NT2/D1 (cell line): ENCODE measurements at places on chromosomes 16 and 17.

GRCh38 chr17:79831265-79832217 is 7.7 kb downstream of the CBX4 start:
- no peak for DNase-seq

- no peak for DNase-seq
Observed at GRCh38 chr16:56946767-56947603, 14.8 kb upstream of the CETP start.

- DNase-seq = no peak
Observed at GRCh38 chr17:11081342-11081741, 159.7 kb upstream of the SHISA6 start.

GRCh38 chr16:53581784-53582183 is 78.8 kb upstream of the AKTIP start:
- DNase-seq = no peak

DNA sequence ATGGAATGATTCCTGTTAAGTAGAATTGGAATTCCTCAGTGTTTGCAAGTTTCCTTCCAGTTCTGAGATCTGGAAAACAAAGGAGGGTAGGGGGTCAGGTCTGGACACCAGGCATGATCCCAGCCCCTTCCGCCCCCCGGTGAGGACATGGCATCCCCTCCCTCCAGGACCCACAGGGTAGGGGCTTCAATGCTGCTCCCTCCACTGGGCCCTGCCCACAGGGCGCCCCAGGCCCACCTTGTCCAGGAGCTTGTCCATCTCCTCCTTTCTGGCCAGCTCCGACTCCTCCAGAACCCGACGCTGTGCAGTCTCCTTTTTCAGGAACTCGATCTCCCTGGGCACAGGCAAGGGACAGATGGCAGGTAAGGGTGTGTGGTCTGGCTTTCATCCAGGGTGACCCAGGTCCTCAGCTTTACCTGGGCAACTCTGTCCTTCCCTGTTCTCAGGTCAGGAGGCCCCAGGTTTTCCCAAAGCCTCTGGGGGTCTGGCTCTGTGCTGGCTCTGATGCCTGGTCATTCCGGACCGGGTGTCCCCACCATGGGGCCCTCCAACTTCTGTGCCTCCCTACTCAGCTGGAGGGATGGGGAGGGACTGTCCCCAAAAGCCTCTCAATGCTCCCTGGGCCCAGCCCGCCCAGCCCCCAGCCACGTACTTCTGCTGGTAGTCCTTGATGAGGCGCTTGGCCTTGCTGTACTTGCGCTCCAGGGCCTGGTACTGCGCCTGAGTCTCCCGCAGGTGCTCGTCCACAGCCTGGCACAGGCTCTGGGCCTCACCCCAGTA is 5.5 kb upstream of the SAMD14 start:
- no peak for DNase-seq

DNA sequence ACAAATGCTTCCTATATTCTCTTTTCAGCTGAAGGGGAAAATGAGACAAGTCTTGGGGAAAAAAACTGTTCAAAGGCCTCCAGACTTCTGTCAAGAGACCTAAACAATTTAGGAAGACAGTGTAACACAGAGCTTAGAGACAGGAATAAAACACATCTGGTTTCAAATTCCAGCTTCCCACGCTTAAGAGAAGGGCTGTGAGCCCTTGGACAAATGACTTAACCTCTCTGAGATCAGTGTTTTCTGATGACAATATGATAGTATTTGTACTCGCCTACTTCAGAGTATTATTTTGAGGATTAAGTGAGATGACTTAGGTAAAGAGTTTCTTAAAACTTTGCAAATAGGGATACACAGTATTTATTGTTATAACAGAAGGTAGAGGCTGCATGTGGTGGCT is 29.5 kb downstream of the SMURF2 start:
- DNase-seq = no peak

DNA sequence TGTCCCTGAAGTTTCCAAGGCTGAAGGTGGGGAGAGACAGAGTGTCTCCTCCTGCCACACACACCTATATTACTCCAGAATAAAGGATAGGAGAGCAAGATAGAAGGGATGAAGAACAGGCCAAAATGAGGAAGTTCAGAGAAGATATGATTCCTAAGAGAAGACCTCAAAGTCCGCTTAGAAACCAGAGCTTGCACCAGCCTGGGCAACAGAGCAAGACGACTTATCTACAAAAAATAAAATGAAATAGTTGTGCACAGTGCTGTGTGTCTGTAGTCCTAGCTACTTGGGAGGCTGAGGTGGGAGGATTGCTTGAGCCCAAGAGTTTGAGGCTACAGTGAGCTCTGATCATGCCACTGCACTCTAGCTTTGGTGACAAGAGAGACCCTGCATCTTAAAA is 128.2 kb downstream of the HS3ST3B1 start:
- no peak for DNase-seq

GRCh38 chr16:73028721-73029361 is 19.1 kb downstream of the ZFHX3 start:
- DNase-seq = no peak

DNA sequence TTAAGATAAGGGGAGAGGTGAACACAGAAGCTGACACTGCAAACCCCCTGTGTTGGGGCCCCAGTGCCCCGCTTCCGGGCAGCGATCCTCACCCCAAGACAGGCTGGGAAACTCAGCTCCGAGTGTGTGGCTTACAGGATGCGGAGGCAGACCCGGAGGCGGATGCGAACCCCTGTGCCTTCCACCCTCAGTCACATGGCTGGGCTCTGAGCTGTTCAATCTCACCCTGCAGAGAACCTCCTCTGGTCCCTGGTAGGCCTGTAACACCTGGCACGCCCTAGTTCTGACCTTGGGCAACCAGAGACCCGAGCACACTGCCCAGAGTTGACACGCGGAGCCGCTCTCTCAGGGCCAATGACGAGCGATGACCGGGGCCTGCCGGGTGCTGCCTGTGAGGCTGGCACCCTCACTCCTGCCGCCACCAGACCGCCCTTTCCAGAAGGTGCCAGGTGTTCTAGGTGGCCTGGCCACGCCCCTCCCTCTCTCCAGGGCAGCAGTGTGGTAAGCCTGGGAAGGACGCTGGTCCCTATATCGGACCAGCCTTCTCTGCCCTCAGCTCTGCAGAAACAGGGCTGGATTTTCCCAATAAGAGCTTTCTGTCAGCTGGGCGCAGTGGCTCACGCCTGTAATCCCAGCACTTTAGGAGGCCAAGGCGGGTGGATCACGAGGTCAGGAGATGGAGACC is 23.3 kb downstream of the MEAK7 start:
- DNase-seq = no peak

- DNase-seq = peak; percentile 71
Observed at GRCh38 chr16:20740901-20741521, 607 bp downstream of the THUMPD1 start.

DNA sequence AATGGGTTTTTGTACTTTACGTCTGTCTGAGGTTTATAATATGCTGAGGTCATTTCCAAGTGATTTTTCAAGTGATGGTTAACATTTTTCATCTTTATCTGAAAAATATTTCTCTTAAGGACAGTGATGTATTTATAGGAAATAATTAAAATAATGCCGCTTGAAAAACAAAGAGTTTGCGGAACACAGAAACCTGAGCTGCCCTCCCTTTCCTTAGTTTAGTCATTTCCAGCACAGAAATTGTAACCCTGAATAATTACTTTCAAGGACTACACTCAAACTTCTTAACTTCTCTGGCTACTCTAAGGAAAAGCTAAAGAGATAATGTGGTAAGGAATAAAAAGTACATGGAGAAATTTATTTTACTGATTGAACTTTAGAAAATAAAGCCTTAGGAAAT is 54.6 kb downstream of the MRTFB start:
- no peak for DNase-seq

DNA sequence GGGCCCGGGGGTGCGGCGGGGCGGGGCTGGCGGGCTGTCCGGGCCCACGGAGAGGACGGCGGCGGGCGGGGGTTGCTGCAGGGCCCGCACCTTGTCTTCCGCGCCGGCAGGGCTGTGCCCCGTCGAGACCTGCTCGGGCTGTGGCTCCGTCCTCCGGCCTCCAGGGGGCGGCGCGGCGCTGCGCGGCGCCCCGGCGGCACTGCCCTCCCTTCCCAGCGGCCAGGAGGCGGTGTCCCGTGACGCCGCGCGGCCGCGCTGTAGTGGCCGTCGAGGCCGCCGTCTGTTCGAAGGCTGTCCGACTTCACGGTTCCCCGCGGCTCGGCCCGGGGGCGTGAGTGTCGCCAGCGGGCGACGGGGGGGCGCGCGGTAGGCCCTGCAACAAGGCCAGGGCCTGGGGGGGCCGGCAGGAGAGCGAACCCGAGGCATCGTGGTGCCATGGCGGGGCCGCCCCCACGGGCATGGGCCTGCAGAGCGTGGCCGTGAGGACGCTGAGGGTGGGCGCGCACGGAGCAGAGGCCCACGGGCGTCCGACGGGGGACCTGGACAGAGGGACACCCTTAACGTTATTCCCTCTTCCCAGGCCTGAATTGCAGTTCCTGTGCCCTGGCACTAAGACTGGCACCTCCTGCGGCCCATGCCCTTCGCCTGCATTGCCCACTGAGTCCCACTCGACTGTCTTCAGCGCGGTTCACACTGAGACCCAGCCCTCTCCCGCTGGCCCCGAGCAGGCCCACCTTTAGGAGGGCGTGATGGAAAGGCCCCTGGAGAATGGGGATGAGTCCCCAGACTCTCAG is at the start of gene PLEKHG4:
Gene PLEKHG4, plus strand, starts transcription at position 237 of the 794 bp plus-strand sequence. Its CDS starts 513 bp downstream, at position 750.
- peak; percentile 63 for DNase-seq

DNA sequence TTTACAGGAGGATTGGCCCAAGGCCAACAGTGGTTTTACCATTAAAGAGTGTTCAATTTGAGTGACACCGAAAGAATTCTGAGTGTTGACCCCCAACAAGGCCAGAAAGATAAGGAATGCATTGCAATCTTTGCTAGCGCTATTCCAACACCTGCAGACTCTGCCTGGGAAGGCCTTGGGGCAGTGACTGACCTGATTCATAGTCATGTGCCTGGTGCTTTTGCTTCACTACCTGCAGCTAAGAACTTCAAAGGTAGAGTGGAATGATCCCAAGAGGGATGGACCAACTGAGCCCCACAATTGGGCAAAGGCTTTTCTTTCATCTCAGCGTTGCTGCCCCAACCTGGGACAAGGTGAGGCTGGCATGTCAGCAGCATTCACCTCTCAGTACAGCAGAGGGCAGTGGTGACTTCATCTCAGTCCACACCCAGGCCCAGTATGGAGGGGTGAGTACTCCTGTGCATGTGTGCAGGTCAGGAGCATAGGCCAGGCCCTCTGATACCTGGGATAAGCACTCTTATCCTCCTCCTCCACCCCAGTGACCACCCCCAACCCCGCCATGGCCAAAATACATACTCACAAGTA is 149.6 kb upstream of the GNAO1 start:
- peak; percentile 40 for DNase-seq

- no peak for DNase-seq
Observed at GRCh38 chr17:30103921-30104320, 12.7 kb upstream of the NSRP1 start.

DNA sequence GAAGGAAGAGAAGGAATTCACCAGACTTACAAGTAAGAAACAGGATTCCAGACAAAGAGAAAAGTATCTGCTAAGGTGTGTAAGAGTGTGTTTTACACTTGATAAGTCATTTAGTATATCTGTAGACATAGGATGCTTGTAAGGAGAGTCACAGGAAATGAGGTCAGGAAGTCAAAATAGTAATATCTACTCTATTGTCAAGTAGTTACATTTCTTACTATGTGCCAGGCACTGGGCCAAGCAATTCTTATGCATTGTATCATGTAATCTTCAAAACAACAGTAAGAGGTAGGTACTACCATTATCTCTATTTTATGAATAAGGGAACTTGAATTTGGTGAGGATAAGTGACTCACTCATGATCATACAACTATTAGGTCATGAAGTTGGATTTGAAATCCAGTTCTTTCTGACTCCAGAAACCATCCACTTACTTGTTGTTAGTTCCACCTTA is 129.1 kb downstream of the SNX11 start:
- no peak for DNase-seq

GRCh38 chr16:65793781-65794180 is 572.7 kb upstream of the CDH5 start:
- no peak for DNase-seq

DNA sequence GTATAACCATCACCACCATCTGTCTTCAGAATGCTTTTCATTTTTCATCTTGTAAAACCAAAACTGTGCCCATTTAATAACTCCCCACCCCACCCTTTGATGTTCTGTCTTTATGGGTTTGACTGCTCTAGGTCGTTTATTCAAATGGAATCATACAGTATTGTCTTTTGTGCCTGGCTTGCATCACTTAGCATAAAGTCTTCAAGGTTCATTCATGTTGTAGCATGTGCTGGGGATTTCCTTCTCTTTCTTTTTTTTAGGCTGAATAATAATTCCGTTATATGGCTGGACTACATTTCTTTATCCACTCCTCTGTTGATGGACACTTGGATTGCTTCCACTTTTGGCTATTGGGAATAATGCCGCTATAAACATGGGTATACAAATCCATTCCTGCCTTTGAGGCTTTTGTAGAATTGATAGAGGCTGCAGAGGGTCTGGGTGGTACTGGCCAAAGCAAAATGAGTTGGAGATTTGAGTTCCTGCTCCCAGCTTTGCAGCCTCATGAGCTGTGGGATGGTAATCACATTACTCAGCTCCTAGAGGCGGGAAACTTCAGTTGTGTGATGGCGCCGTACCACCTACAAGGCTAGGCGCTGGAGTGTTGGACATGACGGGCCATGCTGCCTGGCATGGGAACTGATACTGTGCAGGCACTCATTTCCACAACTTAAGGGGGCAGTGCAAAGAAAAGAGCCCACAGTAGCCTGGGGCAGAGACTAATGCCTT is 64.8 kb downstream of the CLEC16A start:
- no peak for DNase-seq

- DNase-seq = no peak
Observed at GRCh38 chr16:54957403-54958166, 26.9 kb downstream of the IRX5 start.

DNA sequence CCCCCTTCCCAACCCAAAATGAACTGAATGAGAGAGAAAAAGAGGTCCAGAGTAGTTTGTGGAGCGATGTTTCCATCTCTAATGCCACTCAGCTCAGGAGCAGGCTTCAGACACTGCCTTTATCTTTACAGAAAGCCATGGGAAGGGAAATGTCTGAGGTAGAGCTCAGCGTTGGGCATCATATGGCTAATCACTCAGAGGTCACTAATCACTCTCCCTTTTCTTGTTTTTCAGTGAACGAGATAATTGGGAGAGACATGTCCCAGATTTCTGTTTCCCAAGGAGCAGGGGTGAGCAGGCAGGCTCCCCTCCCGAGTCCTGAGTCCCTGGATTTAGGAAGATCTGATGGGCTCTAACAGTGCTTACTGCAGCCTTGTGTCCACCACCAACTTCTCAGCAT is 9.8 kb downstream of the ESRP2 start:
- DNase-seq = no peak

GRCh38 chr17:49193513-49194296 is 16.7 kb downstream of the GNGT2 start:
- DNase-seq = no peak

- no peak for DNase-seq
Observed at GRCh38 chr16:84595052-84595481, 22.8 kb downstream of the COTL1 start.

- DNase-seq = no peak
Observed at GRCh38 chr17:47077576-47077975, 98.5 kb upstream of the RPRML start.

DNA sequence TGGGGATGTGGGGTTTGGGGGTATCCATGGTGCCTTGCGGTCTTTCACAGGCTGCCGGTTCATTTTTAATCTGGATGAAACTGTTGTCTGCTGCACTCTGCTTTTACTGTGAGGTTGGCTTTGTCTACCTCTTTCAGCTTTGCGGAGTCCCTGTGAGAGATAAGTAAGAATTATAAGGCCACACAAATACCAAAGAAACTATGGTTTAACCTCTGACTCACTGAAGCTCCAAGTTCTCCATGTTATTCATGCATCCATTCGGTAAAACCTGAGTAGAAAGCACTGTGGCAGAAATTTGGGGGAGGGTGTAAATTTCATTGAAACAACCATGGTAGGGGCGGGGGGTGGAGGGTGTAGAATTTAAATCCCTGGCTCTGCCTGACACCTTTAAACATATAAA is 30.5 kb downstream of the KIAA0753 start:
- DNase-seq = no peak
